T follicular helper cell (primary cell): ENCODE measurements at places on chromosomes 12 and 14.

DNA sequence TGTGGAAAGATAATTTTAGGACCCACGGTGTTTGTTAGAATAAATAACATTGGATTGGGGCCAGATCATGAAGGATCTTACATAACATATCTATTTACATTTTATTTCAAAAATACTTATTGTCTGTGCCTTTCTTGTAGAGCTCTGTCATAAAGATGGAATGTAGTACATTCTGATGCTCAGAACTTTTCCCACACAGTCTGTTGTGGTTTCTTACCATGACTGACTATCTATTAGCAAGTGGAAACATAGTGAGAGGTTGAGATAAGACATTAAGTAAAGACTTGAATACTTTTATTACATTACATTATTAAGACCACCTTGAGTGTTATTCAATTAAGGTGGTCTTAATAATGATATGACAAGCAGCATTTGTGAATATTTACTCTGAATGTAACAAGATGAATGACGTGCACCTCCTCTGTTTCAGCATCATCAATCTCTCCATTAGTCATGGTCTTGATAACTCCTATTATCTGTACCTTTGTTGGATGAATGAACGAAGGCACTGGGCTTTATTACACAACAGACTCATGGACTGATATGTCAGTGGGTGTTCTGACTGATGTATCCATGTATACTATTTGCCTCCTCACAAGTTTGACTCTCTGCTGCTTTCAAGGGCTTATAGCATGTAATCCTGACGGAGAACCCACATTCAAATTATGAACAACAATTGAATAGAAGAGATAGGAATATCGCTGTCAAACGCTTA is 883.0 kb upstream of the FLRT2 start:
- DNase-seq, result no peak

GRCh38 chr12:15858353-15858752 is 23.8 kb upstream of the STRAP start:
- DNase-seq, result no peak

GRCh38 chr14:71206766-71207371 is 299.6 kb downstream of the PCNX1 start:
- DNase-seq, result no peak

DNA sequence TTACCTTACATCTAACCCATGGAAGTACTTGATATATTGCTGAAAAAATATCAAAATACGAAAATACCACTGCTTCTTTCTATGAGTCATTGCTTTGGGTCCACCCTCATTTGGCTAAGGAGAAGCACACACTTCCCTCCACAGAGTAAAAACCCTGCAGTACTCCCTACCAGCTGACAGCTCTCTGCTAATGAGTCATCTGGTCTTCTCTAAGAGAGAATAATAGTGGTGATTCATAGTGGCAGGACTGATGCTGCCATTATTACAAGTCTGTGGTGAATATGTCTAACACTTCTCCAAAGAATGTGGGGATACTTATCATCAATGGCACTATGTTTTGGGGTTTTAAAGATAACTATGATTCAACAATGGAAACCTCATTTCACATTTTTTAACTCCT is 90.7 kb downstream of the PPFIA2 start:
- no peak for DNase-seq
